ENCODE measurements at places on chromosomes 4 and X.

GRCh38 chrX:115344885-115345614 lies 55.5 kb downstream of the LUZP4 start:
- DNase-seq = no peak

- no peak for DNase-seq
These were observed 466.1 kb upstream of the GRID2 start for GRCh38 chr4:91837608-91838029.

DNA sequence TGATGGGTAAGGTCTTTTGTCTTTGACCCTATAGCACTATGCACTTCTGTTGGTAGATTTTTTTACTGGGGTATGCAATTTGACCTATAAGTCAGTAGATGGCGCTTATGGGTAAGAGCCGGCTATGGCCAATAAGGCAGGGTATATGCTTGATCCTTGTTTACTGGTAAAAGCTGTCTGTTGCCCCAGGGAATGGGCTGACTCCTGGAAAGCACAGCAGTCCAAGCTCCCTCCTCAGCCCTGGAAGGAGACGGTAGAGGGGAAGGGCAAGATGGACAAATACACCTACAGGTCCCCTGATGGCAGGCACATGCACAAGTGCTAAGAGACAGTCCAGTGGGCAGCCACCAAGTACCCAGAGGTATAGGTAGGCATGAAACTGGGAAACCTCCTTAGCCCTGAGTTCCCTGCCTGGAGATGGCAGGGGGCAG lies 63.7 kb downstream of the ADAMTS3 start:
- DNase-seq = no peak

DNA sequence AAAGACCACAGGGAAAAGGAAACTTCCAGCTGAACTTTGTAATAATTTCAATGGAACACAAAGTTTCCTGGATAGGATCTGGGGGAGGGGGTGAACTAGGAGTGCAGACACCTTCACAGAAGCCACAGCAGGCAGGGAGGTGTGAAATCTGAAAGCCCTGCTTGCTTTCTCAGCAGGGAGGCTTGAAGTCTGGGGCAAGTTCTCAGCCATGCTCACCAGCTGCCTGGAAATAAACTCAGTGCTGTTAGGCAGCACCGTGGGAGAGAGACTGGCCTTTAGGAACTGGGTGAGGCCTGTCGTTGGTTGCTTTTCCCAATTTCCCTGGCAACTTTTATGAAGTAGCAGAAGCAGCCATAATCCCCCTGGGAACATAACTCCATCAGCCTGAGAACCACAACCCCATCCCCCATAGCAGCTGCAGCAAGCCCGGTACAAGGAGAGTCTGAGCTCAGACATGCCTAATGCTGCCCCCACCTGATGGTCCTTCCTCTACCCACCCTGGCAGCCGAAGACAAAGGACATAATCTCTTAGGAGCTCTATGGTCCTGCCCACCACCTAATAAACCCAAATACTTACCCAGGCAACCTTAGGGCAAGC lies 39.2 kb upstream of the NMU start:
- no peak for DNase-seq

- DNase-seq = no peak
These were observed 642.1 kb upstream of the TENM3 start for GRCh38 chr4:181601103-181601502.

- DNase-seq = no peak
These were observed 35.4 kb downstream of the TRMT44 start for GRCh38 chr4:8475751-8476575.

DNA sequence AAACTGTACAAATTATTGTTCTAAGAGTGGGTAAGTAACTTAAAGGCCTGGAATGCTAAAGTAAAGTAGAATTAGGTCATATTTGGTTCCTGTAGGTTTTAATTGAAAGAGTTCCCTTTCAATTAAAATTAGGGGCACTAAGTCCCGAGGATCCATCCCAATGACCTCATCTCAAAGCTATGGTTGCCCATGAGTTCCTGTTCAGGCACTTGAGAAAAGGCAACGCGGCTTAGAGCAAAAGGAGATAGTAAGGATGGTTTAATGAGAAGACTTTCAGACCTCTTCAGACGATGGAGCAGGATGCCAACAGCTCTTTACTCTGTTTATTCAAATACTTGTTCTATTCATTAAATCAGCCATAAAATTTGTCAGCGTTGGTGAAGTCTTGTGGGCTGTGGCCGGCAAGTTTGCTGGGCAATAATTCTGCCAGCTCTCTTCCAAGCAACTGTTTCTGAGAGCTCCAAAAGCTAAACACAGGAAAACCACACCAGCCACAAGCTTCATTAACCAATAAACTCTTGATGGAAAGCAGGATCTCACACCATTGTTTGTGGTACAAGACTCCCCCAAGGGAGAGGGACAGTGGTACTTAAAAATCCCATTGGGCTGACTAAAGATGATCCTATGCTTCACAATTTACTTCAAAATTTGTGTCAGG lies 167.4 kb downstream of the COL4A6 start:
- DNase-seq = no peak

DNA sequence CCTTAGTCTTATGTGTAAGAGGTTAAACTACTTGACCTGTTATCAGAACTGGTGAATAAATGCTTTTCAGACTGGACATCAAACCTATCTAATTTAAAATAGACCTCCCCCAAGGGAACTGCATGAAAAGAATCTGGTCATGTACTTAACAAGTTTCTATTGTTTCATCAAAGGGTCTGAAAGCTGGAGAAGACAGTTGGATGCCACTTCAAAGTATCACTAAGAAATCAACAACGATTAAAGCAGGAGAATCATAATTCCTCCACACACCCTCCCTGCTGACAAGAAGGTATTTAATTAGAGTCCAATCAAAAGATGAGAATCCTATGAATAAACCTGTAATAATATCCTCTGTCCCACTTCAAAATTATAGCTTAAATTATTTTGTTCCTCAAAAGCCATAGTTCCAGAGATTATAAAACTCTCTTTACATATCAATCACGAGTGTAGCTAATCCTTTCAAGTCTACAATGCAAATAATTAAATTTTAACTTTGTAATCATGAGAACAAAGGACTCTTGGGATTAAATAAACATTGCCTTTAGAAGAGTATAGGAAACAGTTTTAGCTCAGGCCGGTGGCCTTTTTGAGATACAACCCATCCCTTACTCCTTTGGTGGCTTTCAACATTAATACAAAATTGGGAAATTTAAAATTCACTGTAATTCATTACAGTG lies 35.1 kb downstream of the TSPAN5 start:
- DNase-seq = no peak

GRCh38 chrX:78944351-78944750 lies 840 bp upstream of the P2RY10 start:
- no peak for DNase-seq

DNA sequence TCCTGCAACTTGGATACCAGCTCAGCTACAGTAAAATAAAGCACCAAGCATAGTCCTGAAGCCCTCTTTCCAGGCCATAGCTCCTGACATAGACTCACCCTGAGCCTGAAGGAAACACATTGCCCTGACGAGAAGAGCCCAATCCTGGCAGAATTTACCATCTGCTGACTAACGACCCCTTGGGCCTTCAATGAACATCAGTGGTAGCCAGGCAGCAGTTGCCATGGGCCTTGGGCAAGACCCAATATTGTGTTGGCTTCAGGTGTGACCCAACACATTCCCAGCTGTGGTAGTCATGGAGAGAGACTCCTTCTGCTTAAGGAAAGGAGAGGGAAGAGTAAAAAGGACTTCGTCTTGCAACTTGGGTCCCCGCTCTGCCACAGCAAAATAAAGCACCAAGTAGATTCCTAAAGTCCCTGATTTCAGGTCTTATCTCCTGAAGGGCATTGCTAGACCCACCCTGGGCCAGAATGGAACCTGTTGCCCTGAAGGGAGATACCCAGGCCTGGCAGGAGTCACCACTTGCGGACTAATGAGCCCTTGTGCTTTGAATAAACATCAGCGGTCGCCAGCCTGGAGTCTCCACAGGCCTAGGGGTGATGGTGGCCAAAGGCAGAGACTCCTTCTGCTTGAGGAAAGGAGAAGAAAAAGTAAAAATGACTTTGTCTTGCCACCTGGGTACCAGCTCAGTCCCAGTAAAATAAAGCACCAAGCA lies 902.6 kb downstream of the C4orf33 start:
- no peak for DNase-seq

DNA sequence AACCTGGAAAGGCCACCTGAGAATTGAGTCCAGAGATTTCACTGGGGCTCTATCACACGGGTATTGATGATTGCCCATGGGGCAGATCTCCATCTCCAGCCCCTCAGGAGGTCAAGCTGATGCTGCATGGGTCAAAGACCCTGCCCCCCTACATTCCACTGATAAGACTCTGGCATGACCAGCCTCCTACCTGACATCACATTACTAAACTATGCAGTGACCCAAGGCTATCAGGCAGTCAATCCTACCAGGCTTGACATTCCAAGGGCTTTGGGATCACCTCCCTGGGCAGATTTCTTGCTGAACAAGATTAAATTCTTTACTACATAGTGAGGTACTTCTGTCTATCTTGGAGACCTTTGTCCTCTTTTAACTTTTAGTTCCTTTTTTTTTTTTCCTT lies 192.7 kb upstream of the STS start:
- DNase-seq = no peak

- peak; percentile 22 for DNase-seq
These were observed 21.4 kb downstream of the NKX1-1 start for GRCh38 chr4:1384675-1385372.

GRCh38 chr4:59759082-59759825 lies 1440.9 kb upstream of the ADGRL3 start:
- DNase-seq = no peak

DNA sequence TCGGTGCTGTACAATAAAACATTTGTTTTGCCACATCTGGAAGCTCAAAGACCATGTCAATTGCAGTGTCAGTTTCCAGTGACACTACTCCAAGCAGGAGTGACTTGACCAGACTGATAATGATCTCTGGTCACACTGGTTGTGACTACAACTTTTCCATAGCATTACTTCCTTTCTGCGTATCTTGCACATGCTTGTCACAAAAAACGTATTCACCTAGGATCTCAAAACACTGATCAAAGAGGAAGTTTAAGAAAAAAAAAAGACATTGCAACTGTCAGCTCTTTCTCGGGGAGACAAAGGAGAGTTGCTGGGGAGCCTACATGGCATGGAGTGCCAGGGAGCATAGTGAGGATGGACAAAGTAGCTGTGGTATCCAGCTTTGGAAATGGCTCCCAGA lies 60.6 kb downstream of the OPHN1 start:
- no peak for DNase-seq

GRCh38 chr4:17398035-17398434 lies 113.9 kb downstream of the QDPR start:
- no peak for DNase-seq

GRCh38 chr4:10007793-10008608 lies 13.3 kb downstream of the SLC2A9 start:
- DNase-seq = no peak

- no peak for DNase-seq
These were observed 63.2 kb downstream of the SH3RF1 start for GRCh38 chr4:169207436-169208089.

DNA sequence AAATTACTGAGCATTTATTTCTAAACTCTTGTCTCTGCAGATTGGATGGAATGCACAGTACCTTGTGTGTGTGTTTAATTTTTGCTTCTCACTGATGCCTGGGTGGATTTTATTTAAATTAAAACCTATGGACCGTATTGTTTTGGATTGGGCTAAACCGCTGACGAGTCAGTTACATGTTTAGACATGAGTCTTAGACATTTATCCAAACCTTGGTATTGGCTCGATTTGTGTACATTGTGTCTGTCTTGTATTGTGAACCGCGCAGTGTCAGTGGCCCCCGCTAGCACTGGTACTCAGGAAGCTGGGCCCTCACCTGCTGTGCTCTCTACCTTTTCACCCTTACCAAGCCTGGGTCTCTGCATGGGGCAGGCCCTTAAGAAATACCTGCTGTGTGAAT lies 40.8 kb upstream of the TADA2B start:
- DNase-seq = no peak
